ENCODE measurements at places on chromosomes 11 and 22.

DNA sequence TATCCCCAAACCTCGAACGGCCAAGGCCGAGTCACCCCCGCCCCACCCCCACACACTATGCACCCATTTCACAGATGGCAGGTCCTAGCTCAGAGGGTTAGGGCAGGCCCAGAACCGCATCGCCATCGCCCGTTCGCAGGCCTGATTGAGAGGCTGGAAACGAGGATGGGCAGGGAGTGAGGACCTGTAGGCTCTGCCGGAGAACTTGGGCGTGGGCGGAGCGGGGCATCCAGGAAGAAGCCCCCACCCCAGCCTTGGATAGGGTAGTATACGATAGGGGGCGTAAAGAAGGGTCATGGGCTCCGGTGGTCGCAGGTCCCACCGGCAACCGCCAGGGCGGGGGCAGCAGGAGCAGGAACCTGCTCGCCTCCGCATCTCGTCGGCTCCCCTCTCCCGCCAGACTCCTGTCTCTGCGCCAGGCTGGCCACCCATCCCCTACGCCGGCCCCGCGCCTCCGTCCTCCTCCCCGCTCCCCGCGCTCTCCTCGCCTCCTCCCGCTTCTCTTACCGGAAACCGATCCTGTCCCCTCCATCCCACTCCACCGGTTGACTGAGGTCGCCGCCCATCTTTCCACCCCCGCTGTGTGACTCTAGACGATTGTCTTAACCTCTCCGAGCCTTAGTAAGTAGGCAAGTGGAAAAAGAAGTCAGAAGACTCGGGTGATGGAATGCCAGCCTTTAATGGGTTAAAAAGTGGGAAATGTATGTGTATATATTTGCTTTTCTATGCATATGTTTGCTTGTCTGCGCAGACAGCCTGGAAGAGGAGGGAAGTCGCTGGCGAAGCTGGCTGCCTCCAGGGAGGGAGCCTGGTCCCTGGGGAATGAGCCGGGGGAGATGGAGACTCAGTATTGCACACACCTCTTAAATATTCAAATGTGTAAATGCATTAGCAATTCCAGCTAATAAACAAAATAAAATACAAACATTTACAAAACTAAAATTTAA, 52.8 kb downstream of the CYTH4 start:
- no peak for DNase-seq

DNA sequence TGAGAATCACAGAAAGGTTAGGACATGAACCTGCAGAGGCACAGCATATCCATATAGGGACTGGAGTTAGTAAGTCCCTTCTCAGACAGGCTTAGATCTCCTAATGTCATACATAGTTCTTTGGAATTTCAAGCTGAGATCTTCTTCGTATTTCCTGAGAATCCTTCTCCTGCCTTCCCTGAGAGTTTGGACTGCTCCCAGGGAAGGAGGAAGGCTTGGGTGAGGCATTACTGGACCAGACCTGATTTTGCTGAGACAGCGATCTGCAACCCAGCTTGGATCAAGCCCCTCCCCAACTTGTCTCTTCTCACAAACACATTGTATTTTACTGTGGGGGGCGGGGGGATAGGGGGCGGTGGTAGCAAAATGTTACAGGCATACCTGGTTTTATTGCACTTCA, 108.5 kb downstream of the TSPAN18 start:
- DNase-seq, result no peak

DNA sequence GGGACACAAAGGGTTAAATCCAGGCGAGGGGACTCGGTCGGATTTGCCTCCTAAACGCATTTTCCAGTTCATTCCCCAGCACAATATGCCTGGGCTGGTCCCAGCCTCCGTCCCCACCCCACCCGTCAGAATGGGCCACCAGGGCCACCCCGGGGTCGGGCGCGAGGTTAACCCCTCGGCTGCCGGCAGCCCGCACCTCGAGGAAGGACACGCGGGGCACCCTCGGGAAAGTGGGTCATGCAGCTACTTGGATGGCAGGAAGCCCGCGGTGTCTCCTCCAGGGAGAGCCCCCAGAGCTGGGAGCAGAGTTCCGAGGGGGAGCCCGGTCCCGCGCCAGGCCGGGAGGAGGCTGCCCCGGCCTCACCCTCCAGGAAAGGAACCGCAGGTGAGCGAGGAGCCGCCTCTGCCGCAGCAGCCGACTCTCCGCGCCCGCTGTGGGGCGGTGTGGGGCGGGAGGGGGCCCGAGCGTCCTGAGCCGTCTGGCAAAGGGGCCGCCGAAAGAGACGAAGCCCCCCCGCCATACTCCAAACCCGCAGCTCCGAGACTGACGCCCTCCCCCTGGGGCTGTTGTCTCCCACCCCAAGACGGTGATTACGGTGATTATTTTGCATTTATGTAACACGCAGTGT, 1.4 kb downstream of the NECTIN1 start:
- peak; percentile 10 for DNase-seq

- DNase-seq, result no peak
These were observed 45.7 kb downstream of the PHF21B start for GRCh38 chr22:44963832-44964721.

DNA sequence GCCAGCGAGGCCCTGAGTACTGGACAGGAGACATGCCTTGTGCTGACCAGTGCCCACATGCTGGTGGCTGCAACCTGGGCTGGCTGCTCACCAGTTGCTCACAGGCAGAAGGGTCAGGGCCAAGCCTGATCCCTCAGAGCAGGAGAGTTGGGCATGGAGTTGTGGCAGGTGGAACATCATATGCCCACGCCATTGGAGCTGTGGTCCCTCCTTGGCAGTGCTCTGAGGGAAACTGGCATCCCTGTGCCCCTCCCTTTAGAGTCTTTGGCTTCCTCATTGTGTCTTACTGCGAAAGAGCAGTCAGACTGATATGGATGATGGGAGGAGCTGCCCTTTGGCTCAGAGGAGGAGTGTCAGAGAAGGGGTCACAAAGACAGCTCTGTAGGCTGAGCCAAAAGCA, 3.1 kb upstream of the MYEOV start:
- DNase-seq, result no peak

GRCh38 chr11:125163431-125164063, 1.0 kb upstream of the PKNOX2 start:
- DNase-seq, result no peak

GRCh38 chr11:75292943-75293342, 52.4 kb downstream of the TPBGL start:
- no peak for DNase-seq

DNA sequence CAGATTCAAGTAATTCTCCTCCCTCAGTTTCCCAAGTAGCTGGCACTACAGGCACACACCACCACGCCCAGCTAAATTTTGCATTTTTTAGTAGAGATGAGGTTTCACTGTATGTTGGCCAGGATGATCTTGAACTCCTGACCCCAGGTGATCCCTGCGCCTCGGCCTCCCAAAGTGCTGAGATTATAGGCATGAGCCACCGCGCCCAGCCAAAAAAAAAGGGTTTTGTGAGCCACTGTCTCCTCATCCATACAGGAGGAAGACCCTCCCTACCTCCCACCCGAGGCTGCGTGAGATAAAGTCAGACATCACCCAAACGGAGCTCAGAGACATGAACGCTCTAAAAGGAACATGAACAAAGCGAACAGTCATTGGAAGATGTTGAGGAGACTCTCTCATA, 745.7 kb downstream of the BRD1 start:
- DNase-seq, result no peak

GRCh38 chr11:67435727-67436458, 1.6 kb downstream of the PTPRCAP start:
- DNase-seq, result no peak

GRCh38 chr11:65557280-65558001, 718 bp downstream of the LTBP3 start:
- DNase-seq, result no peak

DNA sequence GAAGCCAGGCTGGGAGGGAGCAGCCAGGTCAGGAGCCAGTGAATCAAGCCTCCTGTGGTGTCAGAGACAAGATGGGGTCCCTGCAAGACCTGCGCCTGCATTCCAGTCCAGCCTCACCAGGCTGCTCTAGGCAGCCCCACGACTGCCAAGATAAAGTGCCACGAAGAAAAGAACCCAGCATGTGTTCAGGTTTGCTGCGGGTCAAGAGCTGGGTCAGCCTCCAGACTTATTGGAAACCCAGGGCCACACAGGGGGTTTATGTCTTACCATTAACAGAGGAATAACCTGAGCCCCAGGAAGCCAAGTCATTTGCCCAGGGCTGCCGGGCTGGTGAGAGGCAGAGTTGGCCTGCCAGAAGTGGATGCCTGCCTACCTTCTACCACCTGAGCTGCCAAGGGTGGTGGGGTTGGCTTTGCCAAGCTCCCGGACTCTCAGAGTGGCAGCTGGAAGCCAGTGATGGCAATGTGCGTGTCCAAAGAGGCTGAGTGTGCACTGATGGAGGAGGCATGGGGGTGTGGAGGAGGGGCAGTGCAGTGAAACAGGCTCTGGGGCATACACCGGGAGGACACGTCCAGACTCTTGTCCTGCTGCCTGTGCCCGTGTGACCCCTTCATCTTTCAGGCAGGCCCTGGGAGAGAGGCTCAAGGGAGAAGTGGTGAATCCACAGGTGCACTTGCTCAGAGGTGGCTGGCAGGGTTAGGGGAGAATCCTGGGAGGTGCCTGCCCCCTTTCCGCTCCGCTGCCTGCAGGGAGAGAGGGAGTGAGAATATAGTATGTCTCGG, 1.7 kb downstream of the RASD2 start:
- DNase-seq, result no peak

GRCh38 chr11:1140642-1141490, 16.9 kb upstream of the MUC5AC start:
- DNase-seq, result no peak

Measured in cardiac fibroblast (primary cell).